IMR-90 (cell line): ENCODE measurements at places on chromosomes 4 and X.

DNA sequence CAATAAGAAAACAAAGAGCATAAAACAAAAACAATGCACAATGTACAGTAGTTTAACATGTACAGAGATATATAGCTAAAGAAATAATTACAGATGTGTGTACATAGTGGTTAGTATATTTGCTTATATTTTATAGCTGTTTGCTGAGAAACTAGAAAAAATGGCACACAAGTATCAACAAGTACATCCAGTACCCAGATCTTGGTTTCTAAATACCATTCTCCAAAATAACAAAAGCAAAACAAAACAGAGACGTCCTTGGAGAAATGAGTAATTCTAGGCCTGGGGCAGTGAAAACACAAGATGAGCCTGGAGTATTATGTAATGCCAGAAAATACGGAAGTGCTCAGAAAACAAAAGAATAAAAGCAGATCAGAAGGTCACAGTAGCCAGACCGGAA is 189.6 kb downstream of the TMEM47 start:
- DNase-seq, result no peak

DNA sequence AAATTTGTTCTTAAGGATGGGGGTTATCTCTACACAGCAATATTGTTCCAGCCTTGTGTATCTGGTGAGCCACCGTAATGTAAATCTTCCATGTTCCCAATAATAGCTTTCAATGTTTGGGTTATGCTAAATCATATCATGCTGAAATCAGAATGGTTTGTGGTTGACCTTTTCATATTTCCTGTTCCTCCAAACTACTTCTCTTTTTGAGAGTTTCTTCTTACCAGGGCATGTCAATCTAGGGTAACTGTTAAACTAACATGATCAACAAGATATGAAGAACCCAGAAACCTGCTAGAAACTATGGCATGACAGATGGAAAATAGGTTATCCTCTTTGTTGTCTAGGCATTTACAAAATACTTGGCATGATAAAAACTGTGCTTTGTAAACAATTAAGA is 22.0 kb downstream of the TNMD start:
- DNase-seq, result no peak

- no peak for DNase-seq
These were observed 474.7 kb downstream of the NKX6-1 start for GRCh38 chr4:84024405-84024804.

DNA sequence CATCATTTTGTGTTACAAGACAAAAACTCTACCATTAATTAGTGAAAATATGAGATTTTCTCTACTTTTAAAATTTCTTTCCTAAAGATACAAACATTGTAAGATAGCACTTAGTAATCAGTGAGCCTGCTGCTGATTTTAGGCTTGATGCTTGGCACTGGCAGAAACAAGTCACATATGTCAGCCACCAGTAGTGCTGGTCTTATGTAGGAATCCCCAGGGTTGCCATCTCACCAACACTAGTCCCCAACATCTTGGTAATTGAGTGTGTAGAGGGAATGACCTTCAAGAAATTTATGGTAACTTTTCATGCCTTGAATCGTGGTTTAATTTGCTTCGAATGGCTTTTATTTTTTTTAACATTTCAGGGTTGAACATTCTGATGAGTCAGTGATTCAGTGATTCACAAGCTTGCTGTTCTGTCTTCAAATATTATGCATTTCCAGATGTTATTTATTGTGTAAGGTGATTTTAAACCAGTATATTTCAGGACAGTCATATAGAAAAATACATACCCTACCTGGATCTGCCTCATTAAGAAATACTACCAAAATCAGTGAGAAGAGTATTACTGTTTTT is 11.9 kb downstream of the EXOC1 start:
- peak; percentile 71 for DNase-seq

DNA sequence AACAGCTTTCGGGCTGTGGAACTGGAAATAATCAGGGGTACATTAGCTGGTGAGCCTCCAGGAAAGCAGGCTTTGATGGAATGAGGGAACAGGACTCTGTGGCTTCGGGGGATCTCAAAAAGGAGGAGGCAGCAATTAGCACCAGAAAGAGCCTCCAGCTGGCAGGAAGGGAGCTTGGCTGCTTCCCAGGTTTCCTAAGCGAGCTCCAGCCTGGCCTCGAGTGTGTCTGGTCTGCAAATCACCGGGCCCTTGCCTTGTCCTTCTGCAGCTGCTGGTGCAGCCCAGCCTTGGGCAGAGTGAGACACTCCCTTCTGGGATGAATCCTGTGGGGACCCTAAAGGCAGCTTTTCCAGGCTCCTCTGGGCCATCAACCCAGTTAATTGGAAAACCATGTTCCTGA is 10.7 kb upstream of the PDHA1 start:
- peak; percentile 3 for DNase-seq
